Naive thymus-derived CD8-positive, alpha-beta T cell (primary cell): ENCODE measurements at places on chromosomes 1 and 21.

- DNase-seq: no peak
Observed at GRCh38 chr1:79614762-79615161, 608.2 kb upstream of the ADGRL4 start.

DNA sequence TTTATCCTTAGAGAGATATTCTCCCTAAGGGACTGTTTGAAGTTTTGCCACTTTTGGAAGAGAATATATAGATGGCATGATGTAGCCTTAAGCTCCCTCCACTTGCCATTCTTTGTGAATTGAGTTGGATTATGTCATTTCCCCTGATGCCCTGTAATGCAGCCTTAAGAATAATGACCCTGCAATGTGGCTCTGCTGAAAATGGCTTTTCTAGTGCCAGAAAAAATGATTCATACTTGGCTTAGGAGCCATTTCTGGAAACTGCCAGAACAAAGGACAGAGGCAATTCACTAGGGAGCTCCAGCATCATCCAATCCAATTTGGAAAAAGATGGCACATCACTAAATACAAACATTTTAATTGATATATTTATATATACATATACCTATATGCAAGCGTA lies 265.3 kb downstream of the SPATA17 start:
- no peak for DNase-seq

GRCh38 chr1:209600541-209600940 lies 17.0 kb downstream of the CAMK1G start:
- DNase-seq: no peak

DNA sequence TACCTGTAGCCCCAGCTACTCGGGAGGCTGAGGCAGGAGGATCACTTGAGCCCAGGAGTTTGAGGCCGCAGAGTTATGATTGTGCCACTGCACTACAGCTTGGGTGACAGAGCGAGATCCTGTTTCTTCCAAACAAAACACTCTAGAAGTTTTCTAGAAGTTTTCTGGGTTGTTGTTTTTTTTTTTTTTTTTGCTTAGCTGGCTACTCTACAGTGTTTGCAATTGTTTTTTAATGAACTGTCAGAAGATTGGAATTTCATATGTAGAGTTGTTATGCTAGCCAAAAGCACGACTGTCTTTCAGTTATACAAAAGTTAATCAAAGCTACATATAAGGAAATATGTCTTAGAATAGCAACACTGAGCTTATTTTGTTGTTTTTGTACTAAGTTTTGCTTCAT lies 30.9 kb upstream of the NEXN start:
- no peak for DNase-seq

DNA sequence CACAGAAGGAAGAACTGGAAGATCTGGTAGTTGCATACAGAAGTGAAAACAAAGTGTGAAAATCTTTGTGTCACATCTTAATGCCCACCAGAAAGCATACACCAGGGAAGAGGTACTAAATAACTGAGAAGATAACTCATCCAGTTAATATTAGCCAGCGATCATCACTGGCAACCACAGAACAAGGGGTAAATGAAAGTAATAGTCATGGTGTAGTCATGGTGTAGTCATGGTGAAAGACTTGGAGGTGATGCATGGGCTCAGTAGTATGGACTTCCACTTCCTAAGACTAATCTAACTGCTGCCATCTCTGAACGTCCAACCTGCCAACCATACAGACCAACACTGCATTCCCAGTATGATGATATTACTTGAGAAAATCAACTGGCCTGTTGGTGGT lies 481.2 kb upstream of the NR5A2 start:
- DNase-seq: no peak

DNA sequence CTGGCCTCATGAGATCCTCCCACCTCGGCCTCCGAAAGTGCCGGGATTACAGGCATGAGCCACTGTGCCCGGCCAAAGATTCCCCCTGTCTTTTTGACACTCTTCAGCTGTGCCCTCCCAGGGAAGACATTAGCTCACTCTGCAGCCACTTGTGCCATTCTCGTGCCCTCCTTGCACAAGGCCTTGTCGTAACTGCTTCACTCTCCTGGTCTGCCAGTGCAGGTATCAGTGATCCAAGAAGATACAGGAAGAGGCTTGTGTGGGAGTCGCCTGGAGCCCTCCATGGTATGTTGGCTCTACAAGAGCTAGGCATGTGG lies 22.0 kb upstream of the WDR26 start:
- DNase-seq: no peak

DNA sequence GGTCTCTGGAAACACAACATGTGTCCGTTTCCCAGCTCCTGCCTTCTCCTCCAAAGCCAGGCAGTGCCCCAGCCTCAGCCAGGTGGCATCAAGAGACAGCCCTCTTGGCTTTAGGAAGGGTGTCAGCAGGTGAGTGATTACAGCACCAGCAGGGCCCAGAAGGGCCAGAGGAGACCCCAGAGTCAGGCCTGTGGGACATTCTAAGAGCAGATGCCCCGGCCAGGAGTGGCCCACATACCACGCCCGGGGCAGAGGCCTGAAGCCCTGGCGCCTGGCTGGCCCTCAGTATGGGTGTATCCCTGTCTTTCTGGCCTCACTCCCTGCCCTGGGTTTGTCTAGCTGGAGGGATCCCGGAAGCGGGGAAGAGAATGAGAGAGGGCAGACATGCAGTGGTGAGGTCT lies 109.2 kb downstream of the CASZ1 start:
- no peak for DNase-seq

- DNase-seq: no peak
Observed at GRCh38 chr1:41464885-41465284, 19.6 kb downstream of the EDN2 start.

GRCh38 chr21:31196724-31197123 lies 147.3 kb downstream of the TIAM1 start:
- no peak for DNase-seq

DNA sequence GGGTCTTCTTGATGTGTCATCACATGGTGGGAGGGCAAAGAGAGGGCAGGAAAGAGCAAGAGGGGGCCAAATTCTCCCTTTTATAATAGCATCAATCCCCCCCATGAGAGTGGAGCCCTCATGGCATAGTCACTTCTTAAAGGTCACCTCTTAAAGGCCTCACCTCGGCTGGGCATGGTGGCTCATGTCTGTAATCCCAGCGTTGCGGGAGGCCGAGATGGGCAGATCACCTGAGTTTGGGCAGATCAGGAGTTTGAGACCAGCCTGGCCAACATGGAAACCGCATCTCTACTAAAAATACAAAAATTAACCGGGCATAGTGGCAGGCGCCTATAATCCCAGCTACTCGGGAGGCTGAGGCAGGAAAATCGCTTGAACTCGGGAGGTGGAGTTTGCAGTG lies 170.1 kb downstream of the PGBD5 start:
- no peak for DNase-seq

GRCh38 chr1:234484991-234485739 lies 6.2 kb upstream of the TARBP1 start:
- no peak for DNase-seq

DNA sequence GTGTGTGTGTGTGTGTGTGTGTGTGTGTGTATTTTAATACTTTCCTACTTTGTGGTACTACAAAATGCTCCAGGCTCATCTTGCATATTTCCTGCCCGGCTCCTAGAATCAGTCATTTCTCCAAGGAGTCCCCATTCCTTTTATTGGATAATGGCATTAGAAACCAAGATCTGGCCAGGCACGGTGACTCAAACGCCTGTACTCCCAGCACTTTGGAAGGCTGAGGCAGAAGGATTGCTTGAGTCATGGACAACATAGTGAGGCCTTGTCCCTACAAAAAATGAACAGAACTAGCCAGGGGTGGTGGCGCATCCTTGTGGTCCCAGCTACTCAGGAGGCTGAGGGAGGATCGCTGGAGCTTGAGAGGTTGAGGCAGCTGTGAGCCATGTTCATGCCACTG lies 20.3 kb downstream of the EPB41 start:
- no peak for DNase-seq

- DNase-seq: no peak
Observed at GRCh38 chr21:41633627-41634026, 125.7 kb upstream of the TMPRSS2 start.

DNA sequence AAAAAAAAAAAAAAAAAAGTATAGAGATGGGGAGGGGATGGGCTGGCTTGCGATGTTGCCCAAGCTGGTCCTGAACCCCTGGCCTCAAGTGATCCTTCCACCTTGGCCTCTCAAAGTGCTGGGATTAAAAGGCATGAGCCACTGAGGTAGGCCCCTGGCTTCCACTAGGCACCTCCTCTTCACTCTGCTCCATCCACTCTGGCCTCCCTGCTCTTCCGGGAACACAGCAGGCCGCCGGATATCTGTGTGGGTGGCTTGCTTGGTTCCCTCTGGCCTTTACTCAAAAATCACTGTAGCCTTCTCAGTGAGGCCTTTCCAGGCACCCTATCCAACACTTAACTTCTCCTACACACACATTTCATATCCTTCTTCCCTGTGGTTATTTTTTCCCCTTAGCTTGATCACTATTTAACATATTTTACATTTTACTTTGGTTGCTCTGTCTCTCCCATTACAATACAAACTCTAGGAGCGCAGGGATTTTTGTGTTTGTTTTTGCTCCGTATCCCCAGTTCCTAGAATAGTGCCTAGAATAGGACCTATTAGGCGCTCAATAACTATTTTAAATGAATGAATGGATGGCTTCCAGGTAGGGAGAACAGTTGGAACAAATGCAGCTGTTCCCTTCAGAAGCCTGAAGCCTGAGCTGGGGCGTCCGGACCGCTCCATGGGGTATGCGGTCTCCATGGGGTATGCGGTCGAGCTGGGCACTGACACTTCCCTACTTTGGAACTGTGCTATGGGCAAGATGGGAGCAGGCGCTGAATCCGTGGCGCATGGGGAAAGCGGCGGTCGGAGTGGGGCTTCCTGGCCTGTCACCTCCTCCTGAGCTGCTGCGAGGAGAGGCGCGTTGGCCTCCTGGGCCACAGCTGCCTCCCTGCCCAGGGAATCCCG lies 46.7 kb downstream of the H3-3A start:
- no peak for DNase-seq

- DNase-seq: no peak
Observed at GRCh38 chr1:232965912-232966217, 15.5 kb downstream of the NTPCR start.

- DNase-seq: no peak
Observed at GRCh38 chr1:218436346-218436745, 91.2 kb downstream of the TGFB2 start.

DNA sequence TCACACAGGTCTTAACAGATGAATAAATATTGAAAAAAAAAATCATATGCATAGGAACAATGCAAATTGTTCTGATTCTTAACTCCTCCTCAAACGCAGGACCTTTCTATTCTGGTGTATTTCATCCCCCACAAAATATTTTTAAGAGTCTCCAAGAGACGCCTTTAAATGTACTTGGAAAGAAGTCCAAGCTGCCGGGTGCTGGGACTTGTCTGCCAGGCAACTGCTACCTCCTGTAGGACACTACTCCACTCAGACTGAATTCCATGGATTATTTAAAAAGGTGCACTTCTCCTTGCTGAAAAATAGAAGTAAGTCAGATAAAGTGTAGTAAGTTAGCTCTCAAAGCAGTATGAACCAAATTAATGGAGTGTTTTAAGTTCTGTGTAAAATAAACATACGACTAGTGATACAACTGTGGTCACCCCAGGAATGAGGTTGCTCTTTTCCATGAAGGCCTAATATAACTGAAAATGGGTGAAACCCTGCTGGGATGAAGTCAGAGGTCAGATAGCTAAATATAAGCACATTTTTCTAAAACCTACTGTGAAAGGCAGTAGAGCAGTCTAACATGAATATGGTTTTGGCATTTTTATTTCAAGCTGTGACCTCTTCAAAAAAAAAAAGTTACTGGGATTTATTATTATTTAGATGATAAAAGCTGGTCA lies 189.2 kb upstream of the PBX1 start:
- no peak for DNase-seq

GRCh38 chr21:24988941-24989340 lies 618.3 kb downstream of the MRPL39 start:
- DNase-seq: no peak

DNA sequence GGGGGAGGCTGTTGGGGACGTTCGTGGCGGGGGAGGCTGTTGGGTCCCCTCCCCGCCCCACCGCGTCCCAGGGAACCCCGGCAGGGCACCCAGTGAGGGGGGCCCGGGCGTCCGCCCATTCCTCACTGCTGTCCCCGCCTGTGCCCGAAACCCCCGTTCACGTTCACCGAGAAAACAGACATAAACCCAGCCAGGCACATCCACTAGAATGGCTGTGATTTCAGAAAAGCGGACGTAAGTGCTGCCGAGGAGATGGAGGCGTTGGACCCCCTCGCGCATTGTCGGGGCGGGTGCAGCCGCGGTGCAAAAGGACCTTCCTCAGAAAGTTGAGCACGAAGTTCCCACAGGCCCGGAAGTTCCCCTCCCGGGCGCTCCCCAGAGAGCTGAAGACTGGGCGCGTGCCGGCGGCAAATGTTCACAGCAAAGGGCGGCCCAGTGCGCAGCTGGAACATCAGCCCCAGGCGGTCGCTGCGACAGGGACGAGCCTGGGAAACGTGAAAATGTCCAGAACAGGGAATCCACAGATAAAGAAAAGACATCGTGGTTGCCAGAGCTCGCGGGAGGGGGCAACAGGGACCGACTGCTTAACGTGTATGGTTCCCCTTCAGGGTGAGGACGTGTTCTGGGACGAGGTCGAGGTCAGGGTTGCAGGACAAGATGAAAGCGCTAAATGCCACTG lies 18.5 kb upstream of the SAMD11 start:
- DNase-seq: no peak

GRCh38 chr1:13753636-13754402 lies 53.8 kb downstream of the PRDM2 start:
- DNase-seq: no peak

- DNase-seq: no peak
Observed at GRCh38 chr1:200778766-200779165, 40.1 kb downstream of the CAMSAP2 start.

- no peak for DNase-seq
Observed at GRCh38 chr21:33265664-33266049, 510 bp upstream of the IL10RB start.

DNA sequence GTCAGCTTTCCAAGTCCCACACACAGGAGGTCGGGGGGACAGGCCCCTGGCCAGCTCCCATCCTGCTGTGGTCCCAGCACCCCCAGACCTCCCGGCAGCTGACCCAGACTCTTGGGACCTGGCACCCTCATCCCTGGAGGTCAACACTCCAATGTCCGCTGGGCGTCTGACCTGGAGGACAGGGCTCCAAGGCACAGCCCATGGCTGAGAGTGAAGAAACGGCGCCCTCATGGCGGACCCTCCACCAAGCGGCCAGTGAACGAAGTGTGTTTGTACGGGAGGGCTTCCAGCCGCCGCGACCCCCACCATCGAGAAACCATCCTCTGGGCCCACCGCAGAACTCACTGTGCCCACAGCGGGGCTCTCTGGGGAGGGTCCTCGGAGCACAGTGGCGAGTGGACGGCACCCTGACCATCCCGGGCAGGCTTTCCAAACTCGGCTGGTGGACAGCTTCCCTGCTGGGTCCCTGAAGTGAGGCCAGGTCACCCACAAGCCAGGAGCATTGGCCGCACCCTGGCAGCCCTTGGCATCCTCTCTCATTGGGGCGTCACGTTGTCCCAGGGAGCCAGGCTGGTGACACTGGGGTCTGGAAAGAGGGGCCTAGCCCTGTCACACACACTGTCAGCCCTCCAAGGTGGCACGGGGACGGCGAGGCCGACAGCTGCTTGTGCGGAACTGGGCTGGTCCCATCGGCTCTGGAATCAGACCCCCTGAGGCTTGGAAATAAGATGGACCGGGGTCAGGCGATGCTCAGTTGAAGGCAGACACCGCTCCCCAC lies 47.8 kb upstream of the COL6A2 start:
- DNase-seq: no peak
